HEK293T (cell line): ENCODE measurements at places on chromosomes 3 and 15.

GRCh38 chr3:134473868-134474546 is 11.8 kb downstream of the ANAPC13 start:
- peak; percentile 52 for DNase-seq

DNA sequence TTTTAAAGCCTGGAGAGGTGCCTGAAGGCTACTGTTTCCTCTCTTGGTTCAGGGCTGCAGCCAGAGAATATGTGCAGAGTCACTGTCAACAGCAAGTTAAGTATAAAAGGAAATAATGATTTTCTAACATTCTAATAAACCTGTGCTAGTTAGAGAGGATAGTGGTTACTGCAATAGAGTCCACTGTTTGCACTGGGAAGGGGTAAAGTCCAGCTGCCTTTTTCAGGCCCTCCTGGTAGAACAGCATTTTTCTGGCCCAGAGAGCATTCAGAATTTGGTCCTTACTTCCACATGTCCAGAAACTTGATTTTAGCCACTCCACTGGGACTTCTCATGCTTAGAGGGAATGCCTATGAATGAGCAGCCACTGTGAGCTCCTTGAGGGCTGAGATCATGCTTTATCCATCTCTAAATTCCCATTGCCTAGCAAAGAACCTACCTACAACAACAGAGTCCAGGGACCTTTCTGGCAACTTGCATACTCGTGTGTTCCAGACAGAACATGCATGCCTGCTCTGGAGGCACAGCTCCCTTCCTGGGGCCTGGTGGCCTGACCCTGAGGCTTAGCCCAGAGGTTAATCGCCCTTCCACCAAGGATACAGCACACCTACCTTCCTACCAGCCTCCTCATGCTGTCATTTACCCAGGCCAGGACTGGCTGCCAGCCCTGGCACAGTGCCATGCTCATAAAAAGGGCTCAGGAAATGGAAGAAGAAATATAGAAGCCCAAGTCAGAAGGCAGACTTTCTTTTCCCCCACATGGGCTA is 50.3 kb upstream of the ATP13A3 start:
- no peak for DNase-seq

DNA sequence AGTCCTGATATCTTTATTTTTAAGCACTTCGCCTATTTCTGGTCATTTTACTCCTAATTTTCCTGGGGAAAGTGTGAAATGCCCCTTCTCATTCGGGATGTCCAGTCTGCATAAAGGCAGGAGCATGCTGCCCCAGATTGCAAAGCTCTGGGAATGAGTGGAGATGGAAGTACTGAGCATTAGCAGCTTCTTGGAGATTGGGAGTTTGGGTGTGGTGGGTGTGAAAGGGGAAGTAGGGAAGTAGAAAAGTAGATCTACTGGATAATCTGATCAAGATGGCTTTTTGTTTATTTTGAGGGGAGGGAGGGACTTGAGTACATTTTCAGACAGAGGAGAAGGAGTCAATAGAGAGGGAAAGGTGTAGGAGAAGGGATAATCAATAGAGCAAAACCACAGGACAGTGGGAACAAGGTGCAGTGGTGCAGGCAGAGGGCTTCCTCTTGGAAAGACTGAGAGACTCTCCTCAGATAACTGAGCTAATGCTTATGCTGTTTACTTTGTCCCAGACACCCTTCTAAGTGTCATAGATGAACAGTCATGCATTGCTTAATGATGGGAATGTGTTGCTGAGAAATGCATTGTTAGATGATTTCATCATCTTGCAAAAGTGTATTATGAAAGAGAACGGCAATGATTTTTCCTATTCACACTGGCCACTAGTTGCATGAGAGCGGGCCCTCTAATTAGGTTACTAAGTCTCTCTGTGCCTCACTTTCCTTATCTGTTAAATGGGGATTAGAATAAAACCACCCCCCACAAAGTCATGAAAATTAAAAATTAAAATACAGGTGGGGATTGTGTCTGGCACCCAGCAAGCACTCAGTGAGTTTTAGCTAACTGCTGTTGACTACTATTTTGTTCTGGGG is 45.5 kb downstream of the PHLDB2 start:
- no peak for DNase-seq

DNA sequence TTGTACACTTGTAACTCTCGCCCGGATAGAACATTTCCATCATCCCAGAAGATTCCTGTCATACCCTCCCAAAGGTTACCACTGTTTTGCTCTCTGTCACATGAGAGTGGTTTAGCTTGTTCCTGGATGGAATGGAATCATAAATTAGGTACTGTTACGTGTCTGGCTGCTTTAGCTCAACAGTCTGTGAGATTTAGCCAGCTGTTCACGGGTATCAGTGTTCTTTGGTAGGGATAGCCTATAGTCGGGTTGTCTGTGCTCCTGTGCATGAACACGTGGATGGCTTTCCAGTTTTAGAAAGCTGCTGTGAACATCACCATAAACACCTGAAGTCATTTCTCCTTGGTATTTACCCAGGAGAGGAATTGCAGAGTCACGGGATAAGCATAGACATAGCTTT is 58.2 kb upstream of the NR2C2 start:
- no peak for DNase-seq

DNA sequence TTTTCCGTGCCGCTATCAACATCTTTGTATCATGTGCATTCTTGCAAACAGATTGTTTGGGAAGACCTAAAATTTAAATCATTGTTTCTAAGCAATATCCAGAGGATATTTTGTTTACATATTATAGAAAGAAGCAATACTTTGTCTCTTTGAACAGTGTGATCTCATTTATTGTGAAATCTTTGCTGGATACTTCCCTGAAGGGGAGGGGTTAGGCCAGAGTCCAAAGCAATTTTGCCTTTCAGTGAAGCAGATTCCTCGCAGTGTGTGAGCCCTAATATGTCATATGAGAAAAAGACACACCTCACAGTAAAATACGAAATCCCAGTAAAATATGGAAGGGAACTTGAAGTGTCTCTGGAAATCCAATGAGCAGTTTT is 158.7 kb upstream of the SLCO3A1 start:
- no peak for DNase-seq

DNA sequence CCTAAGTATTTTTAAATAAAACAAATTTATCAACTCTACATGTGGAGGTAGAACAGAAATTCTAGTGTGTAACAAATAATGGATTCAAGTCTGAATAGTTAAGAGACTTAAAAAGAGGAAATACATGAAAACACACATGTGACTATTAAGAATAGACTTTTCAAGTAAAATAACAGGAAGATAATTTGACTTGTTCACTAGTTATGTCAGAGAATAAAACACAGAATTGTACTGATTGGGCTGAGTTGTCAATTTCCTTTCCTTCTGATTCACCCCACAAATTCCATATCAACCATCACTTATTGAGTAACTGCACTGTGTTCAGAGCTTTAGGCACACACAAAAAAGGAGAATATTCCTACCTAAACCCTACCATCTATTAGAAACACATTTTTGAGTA is 557.2 kb downstream of the TUSC7 start:
- no peak for DNase-seq

GRCh38 chr3:123081718-123082369 is 15.0 kb downstream of the PDIA5 start:
- DNase-seq = no peak

DNA sequence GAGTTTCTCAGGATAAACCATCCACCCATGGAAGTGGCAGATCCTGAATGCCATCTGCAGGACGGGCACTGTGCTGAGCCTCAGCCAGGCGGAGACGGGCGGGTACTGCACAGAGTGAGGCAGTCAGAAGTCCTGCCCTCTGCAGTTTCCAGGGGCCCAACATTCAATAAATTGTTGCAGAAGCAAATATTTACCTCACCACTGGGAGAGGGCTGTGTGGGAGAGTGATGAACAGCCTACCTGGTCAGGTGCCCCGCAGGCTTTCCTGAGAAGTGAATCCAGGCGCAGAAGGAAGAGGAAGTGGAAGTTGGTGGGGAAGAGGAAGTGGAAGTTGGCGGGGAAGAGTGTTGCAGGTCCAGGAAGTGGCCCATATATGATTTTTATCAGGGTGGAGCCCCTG is 100.8 kb downstream of the SLCO3A1 start:
- no peak for DNase-seq

DNA sequence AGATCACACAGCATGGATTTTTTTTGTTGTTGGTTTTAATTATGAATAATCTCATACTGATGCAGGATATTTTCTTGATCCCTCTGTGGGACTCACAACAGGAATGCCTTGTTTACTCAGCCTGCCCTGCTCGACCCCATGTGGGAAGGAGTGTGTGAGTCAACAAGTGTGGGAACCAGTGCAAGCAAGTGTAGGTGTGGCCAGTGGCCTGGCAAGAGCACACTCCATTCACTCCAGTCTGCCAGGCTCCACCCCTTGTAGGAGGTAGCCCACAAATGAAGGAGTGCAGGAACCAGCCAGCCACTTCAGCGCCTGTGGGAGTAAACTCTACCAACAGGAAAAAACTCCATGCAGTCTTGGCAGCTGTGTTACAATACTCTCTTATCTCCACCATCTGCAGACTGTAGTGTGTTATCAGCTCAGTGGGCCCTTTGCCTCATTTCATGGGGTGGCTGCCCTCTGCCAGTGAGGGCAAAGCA is 393.6 kb downstream of the OTOL1 start:
- DNase-seq = no peak

GRCh38 chr3:148789146-148789545 is 38.5 kb upstream of the CPB1 start:
- DNase-seq = peak; percentile 31

GRCh38 chr3:89353465-89353864 is 246.0 kb downstream of the EPHA3 start:
- no peak for DNase-seq

DNA sequence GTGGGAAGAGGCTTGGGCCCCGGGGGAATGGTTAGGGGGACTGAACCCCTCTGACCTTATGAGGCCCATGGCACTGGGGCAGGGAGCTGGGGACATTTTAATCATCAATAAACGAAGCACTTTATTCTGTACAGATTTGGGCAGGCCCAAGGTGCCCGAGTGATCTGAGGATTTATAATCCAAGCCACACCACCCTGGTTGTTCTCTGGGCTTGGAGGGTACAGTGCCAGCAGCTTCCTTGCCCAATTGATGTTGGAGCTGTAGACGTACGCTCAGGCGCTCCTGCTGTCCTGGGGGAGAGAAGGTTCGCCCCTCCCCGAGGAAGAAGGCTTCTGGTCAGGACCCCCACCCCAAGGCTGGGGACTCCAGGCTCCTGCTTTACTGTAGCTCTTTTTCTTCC is 12.5 kb downstream of the ZBTB47 start:
- no peak for DNase-seq

DNA sequence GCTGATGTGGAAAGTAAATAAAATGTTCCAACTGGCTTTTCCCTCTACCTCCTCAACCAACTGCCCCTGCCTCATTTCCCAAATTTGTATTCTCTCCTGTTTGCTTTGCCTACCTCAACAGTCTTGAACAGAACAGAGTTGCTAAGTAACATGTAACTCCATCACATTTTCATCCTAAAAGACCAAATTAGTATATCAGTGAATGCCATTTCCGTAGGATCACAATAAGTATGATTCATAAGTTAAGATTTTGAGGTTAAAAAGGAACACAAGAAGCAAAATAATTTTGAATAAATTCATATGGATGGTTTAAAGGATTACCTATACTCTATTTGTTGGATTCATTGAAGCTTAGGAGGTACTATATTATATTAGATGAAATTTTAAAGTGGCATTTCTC is 154.9 kb downstream of the ECT2 start:
- no peak for DNase-seq

GRCh38 chr15:91208371-91208770 is 108.3 kb downstream of the SV2B start:
- DNase-seq = no peak

GRCh38 chr3:67458896-67459530 is 195.4 kb downstream of the SUCLG2 start:
- no peak for DNase-seq

DNA sequence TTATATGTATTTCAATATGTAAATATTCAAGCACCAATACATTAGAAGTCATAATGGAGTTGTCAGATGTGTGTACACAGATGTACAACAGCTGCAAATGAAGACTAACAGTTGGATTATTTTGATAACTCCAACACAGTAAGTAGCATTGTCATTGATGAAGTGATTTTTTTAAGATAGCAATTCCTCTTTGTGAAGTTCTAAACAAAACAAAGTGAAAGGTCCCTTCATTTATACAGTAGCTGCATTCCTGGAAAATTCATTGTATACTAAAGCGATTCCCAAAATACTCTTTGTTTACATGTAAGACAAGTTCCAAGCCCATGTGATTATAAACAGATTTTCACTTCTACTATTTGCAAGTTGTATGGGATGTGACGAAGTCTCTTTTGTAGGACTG is 114.7 kb downstream of the B3GALNT1 start:
- no peak for DNase-seq

GRCh38 chr3:132847849-132848625 is 125.8 kb upstream of the NPHP3 start:
- no peak for DNase-seq

- no peak for DNase-seq
Measured at GRCh38 chr15:91311986-91312385, 211.9 kb downstream of the SV2B start.

- DNase-seq = no peak
Measured at GRCh38 chr3:45084820-45085816, 59.0 kb downstream of the CLEC3B start.
